Stimulated activated CD4-positive, alpha-beta T cell treated with anti-CD3 and anti-CD28 coated beads, Interleukin-15, amount 100 ng/mL, for 1 hour (primary cell): ENCODE measurements at places on chromosomes 7 and 10.

DNA sequence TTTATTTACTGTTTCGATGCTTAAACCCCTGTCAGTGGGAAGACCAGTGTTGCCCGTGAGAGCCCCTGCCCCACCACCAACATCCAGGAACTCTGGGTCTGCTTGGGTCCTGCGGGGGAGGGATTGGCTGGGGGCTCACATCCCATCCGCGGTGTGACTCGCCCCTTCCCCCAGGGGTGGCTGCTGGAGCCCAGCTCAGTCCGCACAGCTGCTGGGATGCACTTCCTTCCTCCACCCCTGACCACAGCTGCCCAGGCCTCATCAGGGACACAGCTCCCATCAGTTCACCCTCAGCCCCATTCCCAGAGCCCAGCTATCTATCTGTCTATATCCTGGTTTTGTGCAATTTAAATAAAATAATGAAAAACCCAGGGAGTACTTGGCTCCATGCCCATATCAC is 54.5 kb downstream of the JAKMIP3 start:
- DNase-seq = no peak

GRCh38 chr7:29612596-29612995 is 49.0 kb downstream of the PRR15 start:
- DNase-seq = no peak

- DNase-seq = no peak
Observed at GRCh38 chr10:32937911-32938424, 20.1 kb downstream of the ITGB1 start.

DNA sequence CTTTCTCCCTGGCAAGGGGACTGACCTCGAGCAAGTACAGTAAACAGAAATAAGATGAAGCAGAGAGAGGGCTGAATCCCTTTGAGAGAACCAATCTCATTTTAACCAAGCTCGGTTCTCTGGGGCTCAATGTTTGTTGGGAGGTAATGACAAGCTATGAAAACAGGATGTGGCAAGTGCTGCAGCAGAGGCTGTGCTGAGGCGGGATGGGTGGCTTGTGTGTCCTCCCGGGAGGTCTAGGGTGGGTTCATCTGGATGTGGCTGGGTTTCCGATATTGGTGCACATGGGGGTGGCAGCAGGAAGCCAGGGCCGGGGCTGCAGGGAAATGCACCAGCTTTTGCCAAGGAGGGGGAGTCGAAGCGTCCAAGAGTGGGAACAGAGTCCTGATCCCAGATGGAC is 84.5 kb downstream of the AOAH start:
- no peak for DNase-seq

DNA sequence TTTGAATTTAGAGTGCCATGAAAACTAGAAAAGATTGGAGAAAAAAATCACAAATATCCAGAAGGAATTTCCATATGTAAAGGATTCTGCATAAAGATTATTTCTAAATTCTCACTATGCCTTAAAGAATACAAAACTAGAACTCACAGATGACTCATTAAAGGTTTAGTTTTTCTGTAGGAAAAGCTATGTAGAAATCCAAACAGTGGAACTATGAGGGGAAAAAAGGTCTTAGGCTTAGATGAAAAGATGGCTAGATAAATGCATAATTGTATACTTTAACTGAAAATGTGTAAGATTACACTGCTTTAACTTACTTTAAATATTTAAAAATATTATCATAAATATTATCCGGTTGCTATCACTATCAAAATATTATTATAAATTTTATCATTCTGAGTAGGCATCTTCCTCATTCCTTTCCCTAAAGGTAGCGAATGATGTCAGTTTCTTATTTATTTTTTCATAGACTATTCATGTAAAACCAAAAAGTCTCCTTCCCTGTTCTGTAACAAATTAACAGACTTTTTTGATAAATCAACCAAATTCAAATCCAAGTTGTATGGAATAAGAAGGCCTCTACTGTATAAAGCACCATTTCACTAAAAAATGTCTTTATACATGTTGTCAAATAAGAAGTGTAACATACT is 69.1 kb upstream of the COMTD1 start:
- no peak for DNase-seq

GRCh38 chr7:115346685-115347084 is 424.8 kb downstream of the MDFIC start:
- no peak for DNase-seq

GRCh38 chr10:38174336-38174735 is 80.2 kb downstream of the ZNF37A start:
- no peak for DNase-seq

DNA sequence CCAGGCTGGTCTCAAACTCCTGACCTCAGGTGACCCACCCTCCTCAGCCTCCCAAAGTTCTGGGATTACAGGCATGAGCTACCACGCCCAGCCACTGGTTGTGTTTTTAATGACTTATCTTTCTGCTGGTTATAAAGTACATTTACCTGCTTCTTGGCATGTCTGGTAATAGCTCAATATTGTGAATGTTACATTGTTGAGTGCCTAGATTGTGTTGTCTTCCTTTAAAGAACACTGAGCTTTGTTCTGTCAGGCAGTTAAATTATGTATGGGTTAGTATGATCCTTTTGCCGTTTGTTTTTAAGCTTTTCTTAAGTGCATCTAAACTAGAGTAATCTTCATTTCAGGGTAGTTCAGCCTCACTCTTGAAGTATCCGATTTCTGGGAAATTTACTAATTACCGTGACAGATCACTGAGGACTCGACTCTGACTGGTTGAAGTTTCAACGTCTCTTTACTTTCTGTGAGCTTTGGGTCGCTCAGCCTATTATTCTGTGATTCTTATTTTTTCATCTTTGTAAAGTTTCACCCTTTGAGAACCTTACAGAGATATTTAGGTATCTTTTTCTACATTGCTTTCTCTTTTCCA is 617.4 kb downstream of the SORCS1 start:
- no peak for DNase-seq

- no peak for DNase-seq
Observed at GRCh38 chr10:28248092-28248491, 54.8 kb downstream of the MPP7 start.

DNA sequence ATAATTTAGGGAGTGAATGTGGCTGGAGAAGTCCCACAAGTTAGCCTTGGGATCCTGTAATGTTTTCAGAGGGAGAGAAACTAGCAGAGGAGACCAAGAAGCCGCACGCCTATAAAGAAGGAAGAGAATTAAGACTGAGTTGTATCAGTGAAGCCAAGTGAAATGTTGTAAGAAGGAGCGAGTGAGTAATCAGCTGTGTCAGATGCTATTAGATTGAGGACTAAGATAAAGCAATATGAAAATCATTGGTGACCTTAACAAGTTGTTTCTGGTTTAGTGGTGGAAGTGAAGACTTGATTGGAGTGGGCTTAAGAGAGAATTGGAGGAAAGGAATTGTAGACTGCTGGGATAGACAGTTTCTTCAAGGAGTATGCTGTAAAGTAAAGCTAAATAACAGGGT is 8.8 kb downstream of the CCSER2 start:
- DNase-seq = no peak

DNA sequence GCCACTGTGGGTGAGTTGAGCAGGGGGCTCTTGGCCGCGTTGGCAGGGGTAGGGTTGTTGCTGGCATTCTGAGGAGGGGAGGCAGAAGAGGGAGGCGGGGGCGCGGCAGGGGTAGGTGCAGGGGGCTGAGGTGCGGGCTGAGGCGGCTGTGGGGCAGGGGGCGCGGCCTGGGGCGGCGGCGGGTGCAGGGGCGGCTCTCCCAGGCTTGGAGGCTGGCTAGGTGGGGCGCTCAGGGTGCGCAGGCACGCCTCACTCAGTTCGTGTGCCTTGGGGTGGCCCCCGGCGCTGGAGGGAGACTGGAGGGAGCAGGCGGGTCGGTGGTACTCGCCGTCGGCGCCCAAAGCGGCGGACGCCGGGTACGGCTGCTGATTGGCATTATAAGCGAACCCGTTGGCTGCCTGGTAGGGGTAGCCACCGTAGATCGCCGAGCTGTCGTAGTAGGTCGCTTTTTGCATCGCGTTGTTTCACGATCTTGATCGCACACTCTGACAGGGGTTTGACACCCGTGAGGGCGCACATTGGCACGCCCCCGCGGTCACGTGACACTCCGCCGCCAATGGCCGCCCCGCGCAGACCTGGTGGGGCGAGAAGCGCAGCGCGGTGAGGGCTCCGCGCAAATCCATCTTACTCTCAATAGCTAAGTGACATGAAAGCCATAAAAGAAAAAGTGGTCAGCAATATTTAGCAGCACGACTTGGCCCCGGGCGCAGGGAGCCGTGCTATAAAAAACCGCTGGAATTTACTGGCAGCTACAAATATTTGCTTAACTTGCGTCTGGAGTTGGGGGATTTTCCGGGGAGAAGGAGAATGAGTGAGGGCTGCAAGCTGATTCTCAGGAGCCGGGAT is 7.9 kb upstream of the HOXA2 start:
- DNase-seq = no peak

DNA sequence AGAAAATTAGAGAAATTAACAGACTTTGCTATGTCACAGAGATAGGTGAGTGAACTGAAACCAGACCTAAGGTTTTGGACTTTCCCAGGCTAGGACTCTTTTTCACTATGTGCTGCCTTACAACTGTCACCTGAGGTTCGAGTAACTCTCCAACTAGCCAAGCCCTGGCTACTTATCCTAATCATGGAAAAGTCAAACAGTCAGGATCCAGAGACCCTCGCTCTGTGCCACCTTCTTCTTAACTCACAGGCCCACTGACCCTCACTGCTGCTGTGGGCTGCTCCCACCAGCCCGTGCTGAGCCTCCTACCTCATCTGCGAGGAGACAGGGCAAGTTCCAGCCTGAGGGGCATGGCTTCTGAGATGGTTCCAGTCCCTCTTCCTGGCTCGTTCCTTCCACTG is 211.4 kb upstream of the KLF14 start:
- no peak for DNase-seq

- DNase-seq = no peak
Observed at GRCh38 chr10:127276794-127277462, 80.5 kb upstream of the INSYN2A start.

- no peak for DNase-seq
Observed at GRCh38 chr7:30646154-30646553, 36.1 kb downstream of the CRHR2 start.

DNA sequence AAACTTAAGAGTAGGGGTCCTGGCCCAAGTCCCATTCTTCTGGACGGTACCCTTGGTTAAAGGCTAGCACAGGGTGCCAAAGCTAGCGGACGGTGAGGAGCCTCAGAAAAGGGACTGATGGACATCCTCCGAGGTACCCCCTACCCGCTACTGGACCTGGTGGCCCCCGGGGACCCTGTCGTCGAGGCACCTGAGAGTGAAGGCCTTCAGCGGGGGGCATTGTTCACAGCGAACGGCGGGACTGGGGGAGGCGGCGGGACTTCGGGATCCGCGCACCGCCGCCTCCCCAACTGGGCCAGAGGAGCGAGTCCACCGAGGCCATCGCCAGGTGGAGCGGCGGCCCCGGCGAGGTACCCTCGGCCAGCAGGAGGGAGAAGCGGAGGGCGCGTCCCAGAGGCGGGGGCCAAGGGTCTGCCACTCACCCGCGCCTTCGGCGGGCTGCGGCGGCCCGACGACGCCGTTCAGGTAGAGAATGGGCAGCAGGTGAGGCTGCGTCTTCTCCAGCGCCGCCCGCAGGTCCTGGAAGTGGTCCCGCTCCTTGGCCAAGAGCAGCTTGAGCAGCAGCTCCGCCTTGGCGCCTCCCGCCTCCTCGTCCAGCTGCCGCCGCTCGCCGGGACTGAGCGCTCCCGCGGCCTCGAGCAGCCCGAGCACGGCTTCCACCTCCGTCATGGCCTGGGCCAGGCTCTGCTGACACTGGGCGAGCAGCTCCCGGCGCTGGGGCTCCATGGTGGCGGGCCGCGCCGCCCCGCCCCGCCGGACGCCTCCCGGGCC is 575 bp downstream of the DLG5 start:
- no peak for DNase-seq

GRCh38 chr10:117075064-117075463 is 63.0 kb downstream of the VAX1 start:
- no peak for DNase-seq

- DNase-seq = no peak
Observed at GRCh38 chr7:131467788-131468187, 88.6 kb downstream of the PODXL start.

GRCh38 chr7:100562195-100563099 is 11.3 kb downstream of the SAP25 start:
- DNase-seq = no peak

DNA sequence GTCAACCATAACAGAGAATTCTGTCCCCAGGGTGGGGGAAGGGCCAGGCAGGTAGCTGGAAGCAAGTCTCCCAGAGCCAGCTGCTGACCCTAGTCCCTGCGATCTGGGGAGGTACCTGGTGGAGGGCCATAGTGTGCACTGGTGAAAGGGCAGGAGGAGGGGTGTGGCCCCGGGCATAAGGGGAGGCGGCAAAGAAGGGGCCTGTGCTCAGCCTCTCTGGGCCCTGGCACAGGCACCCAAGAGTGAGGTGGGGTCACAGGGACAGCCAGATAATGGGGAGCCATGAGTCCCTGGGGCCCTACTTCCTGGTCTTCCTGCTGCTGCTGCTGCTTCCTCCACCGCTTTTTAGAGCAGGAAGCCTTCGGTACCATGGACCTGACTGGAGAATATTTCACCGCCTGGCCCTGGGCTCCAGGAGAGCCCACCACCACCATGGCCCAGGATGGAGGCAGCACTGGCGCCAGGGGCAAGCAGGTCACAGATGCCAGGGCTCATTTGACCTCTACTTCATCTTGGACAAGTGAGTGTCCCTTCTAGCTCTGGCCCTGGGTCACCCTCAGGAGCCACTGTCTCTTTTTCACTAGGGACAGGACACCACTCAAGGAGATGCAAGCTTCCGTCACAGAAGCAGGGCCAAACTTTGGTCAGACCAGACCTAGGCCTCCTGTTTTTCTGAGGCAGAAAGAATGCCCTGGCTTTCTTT is at the start of gene ANTXRL:
Gene ANTXRL (plus strand): TSS at position 7 of the 703 bp plus-strand sequence. CDS start 266 bp downstream, at position 273.
- DNase-seq = no peak

DNA sequence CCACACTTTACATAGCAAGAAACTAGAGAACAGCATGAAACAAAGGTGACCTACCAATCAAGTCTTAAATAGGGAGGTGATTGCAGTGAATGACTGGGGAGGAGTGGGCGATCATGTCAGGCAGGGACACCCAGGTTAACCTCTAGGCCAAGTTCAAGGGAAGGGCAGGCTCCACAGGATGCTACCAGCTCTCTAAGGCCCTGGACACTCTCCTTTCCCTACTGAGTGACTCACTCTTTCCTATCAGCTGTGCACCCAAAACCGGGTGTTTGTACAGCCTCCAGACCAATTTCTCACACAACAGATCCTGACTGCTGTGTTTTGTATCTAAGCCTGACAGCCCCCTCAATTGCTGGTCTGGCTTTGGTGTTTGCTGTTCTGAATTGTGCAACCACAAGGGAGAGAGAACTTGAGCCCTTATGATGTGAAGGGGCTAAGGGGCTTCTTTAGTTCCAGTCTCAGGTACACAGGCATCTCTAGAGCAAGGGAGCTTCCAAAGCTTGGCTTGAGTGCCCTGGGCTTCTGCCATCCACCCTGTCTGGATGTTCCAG is 107.8 kb downstream of the TBXAS1 start:
- no peak for DNase-seq

- no peak for DNase-seq
Observed at GRCh38 chr10:89810908-89811525, 109.6 kb downstream of the KIF20B start.
